ENCODE measurements at places on chromosomes 2 and 18.

- no peak for DNase-seq
Measured at GRCh38 chr18:35694808-35695207, 113.3 kb downstream of the GALNT1 start.

GRCh38 chr18:42675810-42676209, 439.7 kb downstream of the RIT2 start:
- DNase-seq, result no peak

DNA sequence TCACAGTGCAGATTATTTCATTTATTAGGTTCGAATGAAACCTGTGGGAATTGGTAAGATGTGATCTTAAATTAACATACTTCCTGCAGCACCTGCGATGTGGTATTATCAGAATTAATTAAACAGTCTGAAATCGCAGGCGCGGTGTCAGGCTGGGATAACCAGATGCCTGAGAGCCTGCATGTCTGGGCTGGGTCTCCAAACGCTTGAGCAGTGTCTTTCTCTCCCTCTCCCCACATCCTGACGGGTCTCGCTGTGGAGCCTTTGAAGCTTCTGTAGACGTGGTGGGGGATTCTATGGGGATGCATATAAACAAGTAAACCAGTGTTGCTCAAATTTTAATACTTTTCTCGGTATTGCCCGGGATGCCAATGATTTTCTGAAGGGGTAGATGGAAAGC, 366.2 kb upstream of the SPRED2 start:
- DNase-seq, result no peak

DNA sequence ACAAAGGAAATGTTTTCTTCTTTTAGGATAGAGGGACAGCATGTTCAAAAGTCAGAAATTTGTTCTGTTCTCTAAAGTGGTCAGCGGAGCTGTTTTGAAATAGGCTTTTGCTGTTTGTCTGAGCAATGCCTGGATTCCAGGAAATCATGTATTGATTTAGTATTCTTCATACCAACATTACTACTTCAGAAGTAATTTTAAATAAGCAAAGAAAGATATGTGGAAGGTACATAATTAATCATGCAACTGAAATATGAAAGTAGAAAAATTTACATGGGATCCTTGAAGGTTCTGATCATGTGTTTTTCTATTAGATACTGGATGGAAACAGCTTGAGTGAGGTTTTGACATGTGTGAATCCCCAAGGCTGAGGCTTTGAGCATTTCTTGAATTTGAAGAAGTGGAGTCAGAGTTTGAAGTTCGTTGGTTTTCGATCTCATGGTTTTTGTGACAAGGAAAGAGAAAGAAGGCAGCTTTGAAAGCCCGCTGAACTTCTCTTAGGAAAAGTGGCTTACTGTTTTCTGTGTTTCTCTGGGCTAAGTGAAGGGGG, 220.0 kb downstream of the LDLRAD4 start:
- DNase-seq, result no peak

GRCh38 chr2:166134252-166135151, 6.7 kb upstream of the SCN1A start:
- DNase-seq, result no peak

- no peak for DNase-seq
Measured at GRCh38 chr2:195848119-195848899, 191.3 kb downstream of the SLC39A10 start.

GRCh38 chr18:60698901-60699300, 326.3 kb upstream of the MC4R start:
- DNase-seq, result no peak

DNA sequence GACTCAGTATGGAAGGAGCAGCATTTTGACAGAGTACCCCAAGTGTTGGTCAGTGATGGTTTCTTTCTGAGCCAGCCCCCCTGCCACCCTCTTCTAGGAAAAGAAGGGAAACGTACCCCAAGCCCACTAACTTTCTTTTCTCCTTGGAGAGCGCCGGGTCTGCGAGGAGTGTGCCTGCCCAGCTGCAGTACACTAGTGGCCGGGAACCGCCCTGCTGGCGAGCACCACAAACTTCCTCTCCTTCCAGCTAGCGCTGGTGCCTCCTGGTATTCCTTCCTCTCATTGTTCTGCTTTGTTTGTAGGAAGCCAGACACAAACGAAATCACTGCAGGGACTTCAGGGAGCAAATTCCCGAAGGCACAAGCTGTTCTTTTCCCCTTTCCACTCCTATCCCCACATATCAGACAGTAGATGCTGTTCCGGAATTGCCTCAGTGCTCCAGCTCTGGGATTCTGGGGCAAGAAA, 1.8 kb downstream of the CCDC85A start:
- no peak for DNase-seq

- DNase-seq, result no peak
Measured at GRCh38 chr2:209686448-209686847, 85.2 kb upstream of the UNC80 start.

- DNase-seq, result no peak
Measured at GRCh38 chr18:75127143-75128021, 81.6 kb downstream of the PTGR3 start.

- DNase-seq, result peak; percentile 59
Measured at GRCh38 chr2:238438856-238439849, 12.4 kb downstream of the ASB1 start.

DNA sequence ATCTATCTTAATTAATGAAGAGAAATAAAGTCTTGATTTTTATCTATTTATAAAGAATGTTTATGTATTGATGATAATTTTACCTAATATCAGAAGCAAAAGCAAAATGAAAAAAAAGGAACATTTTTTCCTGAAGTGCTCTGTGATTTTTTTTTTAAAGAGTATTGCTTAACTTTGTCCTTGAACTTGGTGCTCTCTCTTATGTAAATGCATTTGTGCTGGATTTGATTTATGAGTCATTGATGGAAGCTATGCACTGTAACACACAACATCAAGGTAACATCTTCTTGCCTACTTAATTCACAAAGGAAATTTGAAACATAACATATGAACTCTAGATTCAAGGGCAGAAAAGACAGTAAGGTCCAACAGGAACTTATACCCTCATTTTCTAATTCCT, 312.9 kb upstream of the CDH19 start:
- DNase-seq, result no peak

DNA sequence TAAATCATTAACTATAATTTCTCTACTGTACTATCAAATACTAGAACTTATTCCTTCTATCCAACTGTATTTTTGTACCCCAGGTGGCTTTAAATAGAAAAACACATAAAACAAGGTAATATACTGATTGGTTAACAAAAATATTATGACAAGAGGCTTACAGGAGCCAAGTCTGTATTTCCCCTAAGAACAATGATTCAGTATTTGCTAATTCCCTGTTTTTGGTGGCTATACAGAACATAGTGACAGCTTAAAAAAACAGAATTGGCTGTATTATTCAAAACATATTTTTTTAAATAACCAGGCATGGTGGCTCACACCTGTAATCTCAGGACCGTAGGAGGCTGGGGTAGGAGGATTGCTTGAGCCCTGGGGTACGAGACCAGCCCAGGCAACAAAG, 16.3 kb downstream of the RTN4 start:
- DNase-seq, result no peak

- no peak for DNase-seq
Measured at GRCh38 chr2:136204971-136205370, 87.0 kb upstream of the CXCR4 start.

DNA sequence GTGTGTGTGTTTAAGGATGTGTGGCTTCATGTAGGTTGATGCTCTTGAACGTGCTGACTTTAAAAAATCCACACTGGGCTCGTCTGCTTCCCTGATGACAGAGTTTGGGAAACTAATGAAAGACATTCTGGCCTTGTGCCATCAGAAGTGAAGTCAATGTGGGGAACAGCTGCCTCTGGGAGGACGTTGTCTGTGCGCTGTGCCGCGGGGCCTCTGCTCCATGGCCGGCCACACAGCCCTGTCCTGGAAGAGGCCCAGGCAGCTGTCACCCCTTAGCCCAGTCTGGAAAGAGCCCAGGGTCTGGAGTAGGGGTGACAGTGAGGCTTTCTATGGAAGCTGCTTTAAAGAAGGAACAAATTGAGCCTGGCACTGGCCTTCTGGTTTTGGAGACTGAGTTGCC, 155.8 kb downstream of the SH3RF3 start:
- DNase-seq, result no peak

DNA sequence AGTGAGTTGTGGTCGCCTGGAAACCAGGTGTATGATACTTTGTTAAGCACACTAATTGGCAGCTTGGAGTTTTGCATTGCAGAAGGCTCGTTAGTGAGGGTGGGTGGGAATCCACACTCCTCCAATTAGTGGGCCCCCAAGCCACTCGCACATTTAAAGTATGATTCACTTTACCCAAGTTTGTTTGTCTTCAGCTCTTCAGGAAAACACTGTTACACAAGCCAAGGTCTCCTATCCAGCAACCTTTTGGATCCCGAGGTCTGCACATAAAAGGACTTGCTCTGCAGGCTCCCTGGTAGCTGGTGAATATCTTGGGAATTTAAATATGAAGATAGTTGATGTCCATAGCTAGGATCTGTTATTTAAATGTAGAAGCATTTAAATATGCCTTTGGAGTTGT, 66.1 kb downstream of the NPAS2 start:
- DNase-seq, result no peak

DNA sequence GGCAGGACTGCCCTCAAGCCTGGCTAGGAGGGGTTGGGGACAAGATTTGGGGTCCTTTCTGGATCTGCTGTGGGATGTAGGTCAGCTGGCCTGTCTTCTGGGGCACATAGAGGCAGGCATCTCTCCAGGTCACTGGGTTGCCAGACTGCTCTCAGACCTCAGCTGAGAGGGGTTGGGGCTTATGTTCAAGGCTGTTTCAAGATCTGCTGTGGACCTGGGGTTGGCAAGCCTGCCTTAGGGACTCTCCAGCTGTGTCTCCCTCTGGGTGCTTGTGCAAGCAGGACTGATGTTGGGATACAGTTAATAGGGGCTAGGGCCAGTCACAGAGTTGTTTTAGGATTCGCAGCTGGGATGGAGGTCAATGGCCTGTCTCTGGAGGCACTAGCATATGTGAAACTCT, 363.0 kb upstream of the ST6GAL2 start:
- no peak for DNase-seq

GRCh38 chr18:3217948-3218647, 1.7 kb downstream of the MYOM1 start:
- no peak for DNase-seq

GRCh38 chr2:7377916-7378569, 460.8 kb downstream of the RNF144A start:
- no peak for DNase-seq

DNA sequence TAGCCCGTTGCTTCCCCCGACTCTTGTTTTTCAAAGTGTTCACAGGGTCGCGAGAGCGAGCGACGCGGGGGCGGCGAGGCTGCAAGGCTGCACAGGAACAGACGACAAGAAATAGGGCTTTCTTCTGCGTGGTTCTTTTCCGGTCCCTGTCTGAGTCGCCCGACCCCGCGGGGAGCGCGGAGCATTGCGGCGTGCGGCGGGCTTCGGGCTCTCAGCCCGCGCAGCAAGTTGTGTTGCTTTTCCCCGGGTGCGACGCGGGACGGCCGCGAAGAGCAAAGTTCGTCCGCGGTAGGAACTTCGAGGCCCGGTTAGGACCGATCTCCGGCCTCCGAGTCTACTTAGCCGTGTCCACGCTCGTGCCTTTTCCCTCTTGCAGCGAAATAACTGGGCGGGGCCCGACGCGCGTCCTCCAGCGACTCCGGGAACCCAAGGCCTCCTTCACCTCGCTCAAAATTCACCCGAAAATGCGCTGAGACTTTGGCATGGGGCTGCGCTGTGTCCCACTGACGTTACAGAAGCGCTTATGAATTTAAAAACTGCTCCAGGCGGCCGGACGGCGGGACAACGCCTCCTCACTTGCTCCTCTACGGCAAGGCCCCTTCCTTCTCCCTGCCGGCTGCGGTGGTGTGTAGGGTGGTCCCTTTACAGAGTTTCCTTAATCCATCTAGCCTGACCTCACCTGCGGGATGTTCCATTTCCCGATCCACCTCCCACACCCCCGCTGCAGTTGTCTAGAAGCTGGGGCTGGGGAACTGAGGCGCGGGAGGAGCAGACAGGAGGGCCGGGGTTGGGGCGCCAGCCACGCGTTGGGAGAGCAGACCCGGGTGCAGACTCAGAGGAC, 1.5 kb upstream of the BCL2L11 start:
- peak; percentile 47 for DNase-seq

DNA sequence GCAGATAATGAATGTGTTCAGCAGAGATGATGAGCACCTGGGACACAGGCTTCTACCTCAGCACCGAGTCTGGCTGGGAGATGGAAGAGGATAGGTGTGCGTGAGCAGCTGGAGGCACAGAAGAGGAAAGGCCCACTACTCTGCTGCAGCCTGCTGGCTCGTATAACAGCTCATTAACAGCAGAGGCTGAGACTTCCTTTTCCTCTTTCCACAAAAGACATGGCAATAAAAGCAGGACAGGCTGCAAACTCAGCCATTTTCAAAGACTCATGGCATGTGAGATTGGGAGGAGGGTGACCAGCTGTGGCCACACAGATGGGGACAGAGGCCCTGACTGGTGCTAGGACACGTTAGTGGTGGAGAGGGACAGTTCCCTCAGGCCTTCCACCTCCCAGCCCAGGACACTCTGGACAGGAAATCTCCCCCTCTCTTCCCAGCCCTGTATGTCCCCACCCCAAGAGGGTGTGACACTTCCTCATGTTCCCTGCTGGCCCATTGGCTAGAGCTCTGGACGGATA, 60.3 kb downstream of the CACNB4 start:
- no peak for DNase-seq
